ENCODE measurements at places on chromosomes 1 and 21.

- no peak for DNase-seq
Measured at GRCh38 chr1:201172326-201172725, 18.1 kb upstream of the TMEM9 start.

GRCh38 chr1:21149855-21150432 is 26.8 kb downstream of the EIF4G3 start:
- peak; percentile 78 for DNase-seq

- DNase-seq = peak; percentile 71
Measured at GRCh38 chr1:36824390-36824861, 209.9 kb downstream of the GRIK3 start.

DNA sequence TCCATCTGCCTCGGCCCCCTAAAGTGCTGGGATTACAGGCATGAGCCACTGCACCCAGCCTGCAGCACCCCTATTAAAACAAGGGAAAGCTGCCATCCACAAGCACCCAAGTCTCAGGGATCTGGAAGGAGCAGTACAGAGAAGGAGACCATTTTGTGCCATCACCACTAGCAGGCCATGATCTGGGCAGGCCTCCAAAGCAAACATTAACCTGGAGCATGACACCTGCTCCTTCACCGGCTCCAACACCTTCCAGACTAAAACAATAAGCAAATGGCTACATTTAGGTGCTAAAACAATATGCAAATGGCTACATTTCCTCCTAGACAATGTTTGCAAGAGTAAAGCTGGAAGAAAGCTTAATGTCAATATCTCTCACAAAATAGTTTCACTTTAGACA is 16.7 kb downstream of the MEAF6 start:
- no peak for DNase-seq

DNA sequence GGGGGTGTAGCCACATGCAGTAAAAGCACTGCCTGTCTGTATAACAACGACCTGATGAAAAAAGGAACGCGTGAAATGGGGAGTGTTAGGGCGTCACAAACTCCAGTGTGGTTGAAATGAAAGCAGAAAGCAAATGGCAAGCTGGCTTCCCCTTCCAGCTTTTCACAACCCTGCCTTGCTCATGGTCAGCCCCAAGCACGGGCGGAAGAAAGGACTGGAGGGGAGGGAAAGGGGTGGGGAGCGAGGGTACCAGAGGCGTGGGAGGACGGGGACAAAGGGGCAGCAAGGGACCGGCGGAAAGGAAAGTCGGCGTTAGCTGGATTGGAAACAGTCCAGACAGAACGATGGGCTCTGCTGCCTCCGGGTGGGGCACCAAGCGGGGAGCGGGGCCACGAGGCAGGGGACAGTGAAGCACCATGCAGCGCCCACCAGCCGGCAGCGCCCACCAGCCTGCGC is 9.6 kb downstream of the VPS26C start:
- peak; percentile 68 for DNase-seq

- peak; percentile 28 for DNase-seq
Measured at GRCh38 chr1:92817986-92818764, 13.7 kb upstream of the RPL5 start.
